ENCODE measurements at places on chromosomes 1 and 21.
A peak's percentile ranks its signal among the peaks of the same experiment; 100 is the strongest.

- no peak for DNase-seq
Measured at GRCh38 chr21:36509973-36510664, 30.2 kb upstream of the CLDN14 start.

DNA sequence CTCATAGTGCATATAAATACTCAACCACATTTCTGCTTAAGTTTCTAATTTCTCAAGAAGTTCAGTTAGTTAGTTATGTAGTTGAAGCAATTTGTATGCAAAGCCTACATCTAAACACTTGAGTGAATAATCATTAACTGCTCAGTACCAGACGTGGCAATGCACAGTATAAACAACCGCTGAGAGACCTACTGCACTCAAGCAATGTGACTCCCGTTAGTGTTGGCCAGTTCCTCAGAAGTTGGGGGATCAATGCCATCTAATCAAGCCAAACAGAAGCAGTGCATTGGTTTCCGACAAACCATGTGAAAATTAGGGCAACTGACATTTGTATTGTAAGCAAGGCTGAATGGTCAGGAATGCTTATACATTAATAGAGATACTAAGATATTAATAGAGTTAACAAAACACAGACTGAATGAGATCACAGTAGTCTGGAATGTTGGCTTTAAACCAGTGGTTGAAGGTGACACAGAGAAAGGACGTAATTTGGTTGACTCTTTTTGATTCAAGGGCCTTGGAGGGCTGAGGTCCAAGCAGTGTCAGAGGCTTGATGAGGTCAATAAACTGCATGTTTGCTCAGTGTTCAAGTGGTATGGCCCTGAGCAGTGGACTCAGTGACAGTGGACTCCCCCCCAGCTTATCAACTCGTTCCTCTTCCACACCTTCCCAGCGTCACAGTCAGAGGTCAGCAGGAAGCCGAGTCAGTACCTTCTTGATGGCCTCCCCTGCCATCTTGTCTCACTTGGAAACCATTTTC lies 255.5 kb downstream of the CTH start:
- DNase-seq, result no peak

DNA sequence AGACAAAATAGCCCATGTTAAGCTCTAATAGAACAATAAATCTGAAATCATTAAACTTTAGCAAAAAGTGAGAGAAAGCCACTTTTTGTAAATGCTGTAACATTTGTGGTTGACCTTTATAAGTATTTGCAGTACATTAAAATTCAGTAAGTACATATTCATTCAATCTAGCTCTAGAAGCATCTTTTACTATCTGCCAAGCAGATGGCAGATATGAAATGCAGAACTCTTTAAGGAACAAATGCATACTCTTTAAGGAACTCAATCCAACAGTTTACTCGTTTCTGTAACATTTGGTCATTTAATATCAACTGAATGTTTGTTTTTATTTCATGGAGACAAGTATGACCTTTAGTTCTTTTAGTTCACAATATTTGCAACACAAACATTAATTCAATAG lies 150.1 kb downstream of the APP start:
- DNase-seq, result no peak

- no peak for DNase-seq
Measured at GRCh38 chr1:51073456-51073855, 28.6 kb upstream of the C1orf185 start.

- no peak for DNase-seq
Measured at GRCh38 chr1:235782601-235783000, 84.1 kb downstream of the LYST start.

GRCh38 chr1:150749720-150750311 lies 15.8 kb downstream of the CTSS start:
- DNase-seq, result no peak

GRCh38 chr1:159960721-159961381 lies 6.8 kb upstream of the SLAMF9 start:
- no peak for DNase-seq

DNA sequence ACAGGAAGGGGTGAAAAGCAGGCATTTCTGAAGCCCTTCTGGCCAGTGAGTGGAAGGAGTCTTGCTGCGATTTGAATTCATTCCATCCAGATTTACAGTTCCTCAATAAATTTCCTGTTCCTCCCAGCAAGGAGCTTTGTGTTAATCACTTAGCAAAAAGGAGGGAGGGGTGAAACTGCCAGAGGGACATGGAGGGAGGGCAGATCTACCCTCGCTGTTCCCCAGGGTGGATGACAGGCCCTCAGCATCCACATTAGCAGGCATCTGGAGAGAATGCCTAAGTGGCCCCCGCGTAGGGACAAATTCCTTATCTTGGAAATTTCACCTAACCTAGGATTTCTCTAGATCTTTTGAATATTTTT lies 1.2 kb downstream of the ETV3 start:
- DNase-seq, result no peak

GRCh38 chr1:3928586-3928985 lies 28.5 kb upstream of the C1orf174 start:
- DNase-seq, result no peak

DNA sequence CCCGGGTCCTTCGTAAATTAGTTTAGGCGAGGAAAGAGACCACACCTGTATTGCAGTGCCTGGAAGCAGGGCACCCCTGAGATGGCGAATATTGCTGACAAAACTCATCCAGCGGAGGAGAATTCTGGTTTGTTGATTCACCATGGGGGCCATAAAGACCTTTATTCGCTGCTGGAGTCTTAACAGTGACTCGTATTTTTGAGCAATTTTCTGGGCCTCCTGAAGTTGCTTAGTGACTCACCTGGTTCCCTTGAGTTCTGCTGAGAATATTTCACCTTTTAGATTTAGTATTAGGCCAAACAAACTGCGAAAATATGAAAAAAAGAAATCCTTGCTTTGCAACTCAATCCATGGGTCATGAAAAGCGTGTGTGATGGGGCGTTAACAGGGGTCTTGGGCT lies 20.6 kb upstream of the H6PD start:
- no peak for DNase-seq

DNA sequence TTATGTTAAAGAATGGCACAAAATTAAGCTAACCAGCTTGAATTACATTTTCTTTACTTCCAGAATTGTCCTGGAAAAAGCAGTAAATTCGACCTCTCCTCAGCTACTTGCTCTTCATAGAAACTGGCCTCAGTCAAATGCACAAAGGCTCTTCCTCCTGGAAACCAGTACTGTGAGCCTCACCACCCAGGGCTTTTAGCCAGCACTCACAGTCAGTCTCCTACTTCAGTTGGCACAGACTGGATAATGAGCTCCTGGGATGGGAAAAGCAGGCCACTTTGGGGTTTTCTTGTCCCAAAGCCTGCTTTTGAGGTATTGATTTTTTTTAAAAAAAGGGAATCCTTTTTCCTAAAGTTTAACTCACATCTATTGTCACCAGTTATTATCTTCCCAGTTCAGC lies 40.4 kb downstream of the SCYL3 start:
- no peak for DNase-seq

DNA sequence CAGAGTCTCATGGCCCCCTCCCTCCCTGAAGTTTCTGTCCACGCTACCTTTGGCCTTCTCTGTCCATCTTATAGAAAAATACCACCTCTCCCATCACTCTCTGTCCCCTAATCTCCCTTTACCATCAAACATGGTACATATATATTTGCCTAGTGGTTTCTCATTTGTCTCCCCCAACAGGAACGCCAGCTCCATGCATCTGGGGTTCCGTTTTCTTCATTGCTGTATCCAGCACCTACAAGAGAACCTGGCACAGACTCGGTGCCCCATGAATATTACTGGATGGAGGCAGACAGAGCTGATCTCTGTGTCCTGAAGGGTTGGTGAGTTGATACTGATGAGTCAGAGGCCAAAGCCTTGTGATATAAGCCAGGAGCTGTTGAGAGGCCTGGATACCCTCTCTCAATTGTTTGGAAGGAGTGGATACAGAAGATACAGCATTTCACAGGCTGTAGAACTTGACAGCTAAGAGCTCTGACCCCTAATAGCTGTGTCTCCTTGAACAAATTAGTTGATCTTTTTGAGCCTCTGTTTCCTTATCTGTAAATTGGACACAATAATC lies 21.9 kb downstream of the HEYL start:
- DNase-seq, result no peak

DNA sequence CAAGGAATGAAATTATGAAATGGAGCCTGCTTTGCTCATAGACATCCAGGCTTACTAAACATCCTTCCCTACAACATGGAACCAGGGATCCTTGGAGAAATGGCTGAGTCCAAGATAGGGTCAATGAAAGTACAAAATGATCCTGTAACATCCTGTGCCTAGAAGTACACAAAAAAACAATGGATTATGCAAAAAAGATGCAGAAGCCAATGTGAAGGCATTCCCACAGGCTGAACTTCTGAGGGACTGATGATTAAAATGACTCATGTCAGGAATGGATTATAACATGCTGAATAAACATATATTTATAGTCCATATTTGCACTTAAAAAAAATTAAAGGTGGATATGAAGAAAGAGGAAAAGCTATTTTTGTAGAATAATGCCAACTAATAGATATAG lies 10.4 kb upstream of the HOOK1 start:
- DNase-seq, result no peak

DNA sequence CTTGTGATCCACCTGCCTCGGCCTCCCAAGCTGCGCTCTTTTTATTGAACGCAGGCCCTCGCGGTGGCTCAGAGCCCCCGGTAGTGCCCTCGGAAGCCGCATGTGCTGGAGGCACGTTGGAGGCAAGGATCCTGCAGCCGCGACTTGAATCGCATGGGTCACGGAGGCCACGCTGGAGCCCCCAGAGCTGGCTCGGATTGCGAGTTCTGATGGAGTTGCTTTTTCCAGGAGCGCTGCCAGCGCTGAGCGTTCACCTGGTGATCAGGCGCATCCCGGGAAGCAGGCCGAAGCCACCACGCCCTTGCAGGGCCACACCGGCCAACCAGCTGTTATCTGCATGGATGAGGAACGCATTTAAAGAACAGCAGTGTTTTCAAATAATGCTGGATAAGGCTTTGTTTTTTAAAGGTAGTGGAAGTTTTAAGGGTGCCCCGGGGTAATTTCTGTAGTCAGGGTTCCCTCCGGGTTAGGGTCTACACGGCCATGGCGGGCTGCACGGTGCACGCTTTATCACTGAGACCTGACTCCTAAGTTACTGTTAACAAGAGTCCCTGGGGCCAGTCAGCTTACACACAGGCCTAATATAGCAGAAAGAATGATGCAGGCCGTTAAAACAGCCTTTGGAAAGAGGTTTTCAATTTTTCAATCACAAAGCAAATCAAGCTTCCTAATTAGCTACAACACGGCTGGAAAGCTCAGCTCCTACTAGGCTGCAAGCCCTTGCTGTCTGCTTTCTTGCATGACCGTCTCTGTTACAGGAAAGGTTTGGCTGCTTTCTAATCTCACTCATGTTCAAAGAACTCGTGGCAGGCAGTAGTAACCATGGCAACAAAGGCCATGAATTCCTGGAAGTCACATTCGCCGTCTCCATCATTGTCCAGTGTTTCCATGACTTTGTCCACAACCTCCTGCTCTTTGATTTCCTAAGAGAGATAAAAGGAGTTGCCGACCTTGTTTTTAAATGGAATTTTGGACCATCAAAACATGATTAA lies 6.0 kb downstream of the S100B start:
- DNase-seq, result no peak

DNA sequence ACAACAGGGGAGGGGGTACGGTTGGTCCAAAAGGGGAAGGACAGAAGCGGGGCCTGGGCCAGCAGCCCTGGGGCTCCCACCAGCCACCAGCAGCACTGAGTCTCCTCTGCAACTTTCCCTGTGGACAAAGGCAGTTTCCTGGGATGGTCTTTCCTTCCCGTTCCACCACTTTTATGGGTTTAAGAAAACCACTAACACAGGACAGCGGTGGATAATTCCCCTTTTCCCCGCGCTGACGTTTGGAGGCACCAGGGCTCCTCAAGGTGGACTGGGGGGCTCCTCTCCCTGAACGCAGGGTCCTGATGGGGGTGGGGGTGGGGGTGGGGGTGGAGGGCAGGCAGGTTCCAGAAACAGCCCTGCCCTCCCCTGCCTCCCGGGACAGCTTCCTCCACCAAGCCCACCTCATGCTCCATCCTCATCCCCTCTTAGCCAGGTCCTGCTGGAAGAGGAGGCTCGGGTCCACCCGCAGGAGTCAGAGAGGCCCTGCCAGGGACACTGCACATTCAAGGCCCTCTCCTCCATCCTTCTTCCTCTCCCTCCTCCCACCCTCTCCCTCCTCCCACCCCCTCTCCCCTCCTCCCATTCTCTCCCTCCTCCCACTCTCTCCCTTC lies 4.8 kb upstream of the COL6A1 start:
- DNase-seq, result no peak

- no peak for DNase-seq
Measured at GRCh38 chr1:28122183-28122582, 33.8 kb upstream of the EYA3 start.

- no peak for DNase-seq
Measured at GRCh38 chr1:151289991-151290708, 8.1 kb downstream of the ZNF687 start.

GRCh38 chr21:40923901-40924300 lies 76.9 kb upstream of the DSCAM start:
- no peak for DNase-seq

DNA sequence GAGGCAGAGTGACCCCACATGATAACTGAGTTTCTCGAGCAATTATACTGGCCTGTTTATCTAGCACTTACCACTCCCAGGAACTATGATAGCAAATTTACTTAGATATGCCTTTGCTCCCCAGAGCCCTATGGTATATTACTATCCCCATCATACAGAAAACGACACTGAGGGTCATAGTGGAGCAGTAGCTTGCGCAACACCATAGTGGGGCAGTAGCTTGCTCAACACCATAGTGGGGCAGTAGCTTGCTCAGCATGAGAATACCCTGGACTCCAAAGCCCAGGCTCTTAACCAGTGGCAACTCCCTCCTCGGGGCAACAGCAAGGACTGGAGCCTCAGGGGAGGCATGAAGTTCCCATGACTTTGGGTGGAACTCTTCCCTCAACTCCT lies 211.9 kb downstream of the NPHP4 start:
- DNase-seq, result no peak

GRCh38 chr1:19672237-19672636 lies 7.6 kb downstream of the HTR6 start:
- no peak for DNase-seq

DNA sequence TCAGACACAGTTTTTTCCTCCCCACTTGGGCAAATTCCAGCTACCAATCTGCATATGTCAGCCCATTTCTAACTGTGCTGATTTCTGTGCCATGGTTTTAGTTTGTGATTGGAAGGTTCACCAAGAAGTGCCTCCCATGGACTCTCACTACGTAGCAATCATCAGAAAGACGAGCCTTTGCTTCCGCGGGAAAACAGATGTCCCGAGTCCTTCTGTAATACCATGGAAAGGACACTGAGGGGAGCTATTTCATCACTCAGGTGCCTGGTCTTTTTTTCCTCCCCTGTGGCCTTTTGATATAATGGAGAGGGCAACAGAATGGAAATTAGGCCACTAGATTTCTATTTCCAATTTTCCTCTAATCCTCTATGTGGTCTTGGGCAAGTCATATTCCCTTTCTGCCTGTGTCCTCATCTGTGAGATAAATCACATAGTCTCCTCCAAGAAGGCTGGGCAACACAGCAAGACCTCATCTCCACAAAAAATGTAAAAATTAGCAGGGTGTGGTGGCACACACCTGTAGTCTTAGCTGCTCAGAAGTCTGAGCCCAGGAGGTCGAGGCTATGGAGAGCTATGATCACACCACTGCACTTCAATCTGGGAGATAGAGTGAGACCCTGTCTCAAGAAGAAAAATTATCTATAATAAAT lies 24.8 kb downstream of the LEMD1 start:
- DNase-seq, result peak; percentile 4

GRCh38 chr1:119002028-119002686 lies 14.0 kb upstream of the TBX15 start:
- no peak for DNase-seq

GRCh38 chr1:224519874-224520273 lies 85.3 kb upstream of the WDR26 start:
- DNase-seq, result no peak

- DNase-seq, result no peak
Measured at GRCh38 chr1:6547301-6547700, 7.0 kb downstream of the NOL9 start.
